Hematopoietic multipotent progenitor cell treated with erythropoietin and hydrocortisone succinate and interleukin-3 and kit ligand, for 4 days (in vitro differentiated cells): ENCODE measurements at places on chromosomes 16 and 17.

DNA sequence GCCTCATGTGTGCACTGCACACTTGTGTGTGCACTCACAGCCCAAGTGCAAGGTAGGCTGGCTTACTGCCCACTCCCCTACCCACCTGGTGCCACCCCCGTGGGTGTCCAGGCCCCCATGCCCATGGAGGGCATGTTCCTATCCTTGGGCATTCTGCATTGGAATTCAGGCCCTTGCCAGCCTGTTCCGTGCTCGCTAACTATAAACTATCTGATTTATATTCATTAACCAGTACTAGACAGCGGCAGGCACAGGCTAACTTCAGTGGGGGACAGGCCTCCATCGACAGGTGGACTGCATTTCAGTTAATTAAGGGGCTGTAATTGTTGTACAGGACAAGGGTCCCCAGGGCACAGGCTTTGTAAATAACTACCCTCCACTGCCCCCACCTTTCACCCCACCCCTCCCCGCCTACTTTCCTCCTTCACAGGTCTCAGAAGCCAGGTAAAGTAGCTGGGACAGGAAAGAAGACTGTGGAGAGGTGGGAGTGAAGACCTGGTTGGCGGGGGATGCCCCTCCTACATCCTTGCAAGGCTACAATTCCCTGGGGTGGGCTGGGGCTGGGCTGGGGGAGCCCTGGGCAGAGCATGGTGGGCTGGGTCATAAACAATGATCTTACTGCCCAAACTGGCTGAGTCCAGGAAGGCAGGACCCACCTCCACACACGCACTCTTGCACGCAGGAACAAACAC is 119.0 kb upstream of the LHX1 start:
- DNase-seq, result no peak

- DNase-seq, result no peak
Observed at GRCh38 chr17:78896091-78896833, 6.7 kb downstream of the CEP295NL start.

- no peak for DNase-seq
Observed at GRCh38 chr17:59425085-59425931, 93.9 kb downstream of the YPEL2 start.

- no peak for DNase-seq
Observed at GRCh38 chr16:73717266-73717974, 579.2 kb upstream of the PSMD7 start.

DNA sequence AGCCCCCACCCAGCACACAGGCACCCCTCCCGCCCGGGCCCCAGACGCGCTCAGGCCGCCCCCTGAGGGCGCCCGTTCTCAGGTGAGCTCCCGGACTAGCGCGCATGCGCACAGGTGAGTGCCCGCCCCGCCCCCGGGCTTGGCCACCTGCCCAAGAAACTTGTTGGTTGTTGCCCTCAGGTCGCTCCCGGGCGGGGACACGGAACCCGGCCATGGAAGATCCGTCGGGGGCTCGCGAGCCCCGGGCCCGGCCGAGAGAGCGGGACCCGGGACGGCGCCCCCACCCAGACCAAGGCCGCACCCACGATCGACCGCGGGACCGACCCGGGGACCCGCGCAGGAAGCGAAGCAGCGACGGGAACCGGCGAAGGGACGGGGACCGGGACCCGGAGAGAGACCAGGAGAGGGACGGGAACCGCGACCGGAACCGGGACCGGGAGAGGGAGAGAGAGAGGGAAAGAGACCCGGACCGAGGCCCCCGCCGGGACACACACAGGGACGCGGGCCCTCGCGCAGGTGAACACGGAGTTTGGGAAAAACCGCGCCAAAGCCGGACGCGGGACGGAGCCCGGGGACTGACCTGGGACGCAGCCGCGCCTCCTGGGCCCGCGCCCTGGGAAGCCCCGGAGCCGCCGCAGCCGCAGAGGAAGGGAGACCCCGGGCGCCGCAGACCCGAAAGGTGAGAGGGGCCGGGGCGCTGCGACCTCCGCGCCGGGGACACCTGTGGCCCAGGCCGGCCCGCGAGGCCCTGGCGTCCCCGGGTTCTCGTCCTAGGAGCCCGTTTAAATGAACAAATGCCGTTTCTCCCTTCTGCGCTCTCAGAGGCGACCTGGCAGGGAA is at the start of gene MARVELD3:
MARVELD3 (plus strand) TSS at position 167 of the 840 bp plus-strand sequence; CDS start at position 213, 46 bp downstream.
- DNase-seq, result no peak

GRCh38 chr17:1985686-1986085 is 39.4 kb downstream of the RTN4RL1 start:
- no peak for DNase-seq
